DMS153 (cell line): ENCODE measurements at places on chromosomes 3 and 15.

- DNase-seq: no peak
These were observed 498.1 kb upstream of the TPRG1 start for GRCh38 chr3:188673646-188674186.

DNA sequence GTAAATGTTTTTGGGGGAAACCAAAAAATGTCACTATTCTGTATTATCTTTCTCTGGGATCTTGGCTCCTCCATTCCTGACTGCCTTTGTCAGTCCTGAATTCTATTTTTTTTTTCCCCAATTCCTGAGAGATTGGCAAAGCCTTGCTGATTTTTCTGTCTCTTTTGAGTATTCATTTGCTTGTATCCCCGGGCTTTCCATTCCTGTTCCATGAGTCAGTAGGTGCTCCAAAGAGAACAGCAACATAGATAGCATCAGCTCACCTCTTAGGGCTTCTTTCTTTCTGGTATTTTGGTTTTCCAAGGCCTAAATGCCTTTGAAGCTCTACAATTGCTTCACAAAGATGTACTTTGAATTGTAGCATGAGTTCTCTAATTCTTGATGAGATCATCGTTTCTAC lies 271.7 kb upstream of the LRRC3B start:
- no peak for DNase-seq

DNA sequence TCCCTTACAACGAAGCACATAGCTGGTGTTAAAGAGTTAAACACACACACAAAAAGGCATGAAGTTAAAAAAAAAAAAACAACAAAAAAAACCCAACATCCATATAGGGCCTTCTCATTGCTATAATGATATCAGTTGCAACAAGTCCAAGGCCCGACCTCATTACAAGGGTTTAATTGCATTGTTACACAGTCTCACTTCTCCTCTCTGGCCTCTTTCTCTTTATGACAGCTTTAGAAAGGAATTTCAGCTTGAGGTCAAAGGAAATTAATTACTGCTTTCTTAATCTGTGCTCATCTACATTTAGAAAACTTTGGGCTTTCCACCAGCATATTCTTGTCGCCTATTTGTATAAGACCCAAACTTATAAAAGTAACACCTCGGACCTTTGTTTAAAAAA lies 342.1 kb downstream of the NR2F2 start:
- DNase-seq: no peak

DNA sequence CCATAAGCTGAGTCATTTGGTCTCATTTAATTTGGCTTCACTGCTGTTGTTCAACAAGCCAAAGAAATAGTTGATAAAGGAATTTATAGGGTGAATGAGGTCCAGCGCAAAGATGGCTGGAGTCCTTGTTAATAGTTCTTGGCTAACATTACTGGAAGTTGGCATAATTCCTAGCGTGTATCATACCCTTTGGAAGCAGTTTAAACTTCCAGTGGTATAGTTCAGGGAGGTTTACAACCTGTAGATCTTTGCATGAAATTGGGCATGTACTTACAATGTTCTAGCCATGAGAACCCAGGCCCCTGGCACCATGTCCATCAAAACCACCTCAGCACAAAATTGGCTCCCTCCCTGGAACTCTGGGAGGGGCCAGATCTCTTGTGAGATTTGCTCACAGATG lies 380.8 kb downstream of the LRTM1 start:
- DNase-seq: no peak

- DNase-seq: no peak
These were observed 857 bp downstream of the AEN start for GRCh38 chr15:88621789-88622604.

GRCh38 chr15:43702701-43703424 lies 9.2 kb downstream of the CKMT1A start:
- no peak for DNase-seq

DNA sequence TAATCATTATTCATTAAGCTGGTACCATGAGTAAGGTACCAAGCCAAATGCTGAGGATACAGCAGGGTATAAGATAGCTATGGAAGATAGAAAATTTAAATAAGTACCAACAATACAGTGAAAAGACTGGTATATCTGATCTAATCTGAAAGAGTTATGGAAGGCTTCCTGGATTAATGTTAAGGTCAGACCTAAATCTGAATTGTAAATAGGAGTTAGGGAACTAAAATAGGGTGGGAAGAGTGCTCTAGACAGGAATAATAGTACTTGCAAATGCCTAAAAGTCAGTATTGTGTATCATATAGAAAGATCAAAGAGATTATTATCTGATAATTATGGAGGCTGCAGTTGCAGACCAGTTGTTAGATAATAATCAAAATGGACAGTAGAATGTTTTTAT lies 2.6 kb upstream of the ACKR4 start:
- DNase-seq: no peak

GRCh38 chr15:93154666-93155065 lies 65.7 kb upstream of the RGMA start:
- no peak for DNase-seq

DNA sequence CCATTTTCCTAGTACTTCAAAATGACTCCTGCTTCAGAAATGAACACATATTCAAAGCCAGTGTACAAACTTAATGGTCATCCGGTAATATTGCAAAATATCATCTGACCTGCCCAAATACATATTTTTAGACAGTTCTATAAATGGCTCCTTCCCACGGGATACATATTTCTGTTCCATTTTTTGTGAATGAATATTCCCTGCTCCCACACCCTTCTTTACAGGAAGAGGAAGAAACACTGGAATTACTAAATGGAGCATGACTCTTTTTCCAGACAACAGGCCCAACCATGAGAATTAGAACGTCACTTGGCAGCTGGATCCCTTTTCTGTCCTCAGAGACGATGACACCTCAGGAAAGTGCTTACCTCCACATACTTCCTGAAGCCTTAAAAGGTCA lies 38.0 kb upstream of the CBLB start:
- peak; percentile 25 for DNase-seq

GRCh38 chr15:84113919-84114318 lies 121.7 kb upstream of the GOLGA6L4 start:
- no peak for DNase-seq

DNA sequence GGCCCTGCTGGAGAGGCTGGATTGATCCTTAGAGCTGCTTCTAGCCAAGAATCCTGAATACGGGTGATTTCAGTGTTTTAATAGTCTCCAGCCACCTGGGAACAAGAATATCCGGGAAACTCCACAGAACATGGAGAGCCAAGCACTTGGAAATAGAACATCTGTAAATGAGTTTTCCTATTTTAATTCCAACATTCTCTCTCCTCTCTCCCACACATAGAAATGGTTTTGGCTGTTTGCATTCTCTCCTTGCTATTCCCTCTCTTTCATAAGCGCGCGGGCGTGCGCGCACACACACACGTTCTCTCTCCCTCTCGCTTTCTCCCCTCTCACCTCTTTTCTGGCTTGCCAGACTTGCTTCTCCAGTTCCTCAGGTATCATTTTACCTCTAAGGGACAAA lies 50.6 kb downstream of the GADL1 start:
- no peak for DNase-seq

GRCh38 chr15:41934843-41935242 lies 37.5 kb downstream of the EHD4 start:
- no peak for DNase-seq

DNA sequence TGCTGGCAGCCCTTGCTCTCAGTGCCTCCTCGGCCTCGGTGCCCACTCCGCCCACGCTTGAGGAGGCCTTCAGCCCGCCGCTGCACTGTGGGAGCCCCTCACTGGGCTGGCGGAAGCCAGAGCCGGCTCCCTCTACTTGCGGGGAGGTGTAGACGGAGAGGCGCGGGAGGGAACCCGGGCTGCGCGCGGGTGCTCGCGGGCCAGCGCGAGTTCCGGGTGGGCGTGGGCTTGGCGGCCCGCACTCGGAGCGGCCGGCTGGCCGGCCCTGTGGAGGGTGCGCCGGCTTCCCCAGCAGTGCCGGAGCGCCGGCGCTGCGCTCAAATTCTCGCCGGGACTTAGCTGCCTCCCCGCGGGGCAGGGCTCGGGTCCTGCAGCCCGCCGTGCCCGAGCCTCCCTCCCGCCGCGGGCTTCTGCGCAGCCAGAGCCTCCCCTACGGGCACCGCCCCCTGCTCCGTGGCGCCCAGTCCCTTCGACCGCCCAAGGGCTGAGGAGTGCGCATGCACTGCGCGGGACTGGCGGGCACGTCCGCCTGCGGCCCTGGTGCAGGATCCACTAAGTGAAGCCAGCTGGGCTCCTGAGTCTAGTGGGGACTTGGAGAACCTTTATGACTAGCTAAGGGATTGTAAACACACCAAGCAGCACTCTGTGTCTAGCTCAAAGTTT lies 231.5 kb downstream of the EFHB start:
- DNase-seq: no peak

- DNase-seq: no peak
These were observed 53.0 kb upstream of the CADPS start for GRCh38 chr3:62928256-62928655.

DNA sequence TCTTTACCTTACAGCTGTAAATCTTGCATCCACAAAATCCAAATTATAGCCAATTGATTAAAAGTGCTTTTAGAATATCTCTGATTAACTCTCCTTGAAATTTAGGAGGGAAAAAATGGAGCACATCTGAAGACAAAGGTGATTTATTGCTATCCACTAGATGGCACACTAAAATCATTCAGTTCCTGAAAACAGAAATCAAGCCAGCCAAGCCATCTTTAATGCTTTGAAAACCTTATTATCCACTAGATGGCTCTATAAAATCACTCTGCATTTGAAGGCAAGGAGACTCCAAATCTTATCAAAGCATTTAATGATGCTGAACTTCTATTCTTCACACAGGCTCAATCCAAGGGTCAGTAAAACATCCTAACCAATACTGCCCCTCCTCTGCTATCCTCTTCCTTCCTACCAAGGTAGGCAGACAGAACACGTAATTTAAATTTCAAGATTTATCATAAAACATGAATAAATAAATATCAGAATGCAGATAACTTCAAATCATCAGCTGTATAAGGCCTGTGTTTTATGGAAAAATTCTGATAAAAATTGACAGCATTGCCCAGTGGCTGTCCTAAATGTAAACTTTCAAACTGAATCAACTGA lies 48.4 kb downstream of the GOLIM4 start:
- peak; percentile 81 for DNase-seq

- DNase-seq: no peak
These were observed 81.4 kb upstream of the TPM1 start for GRCh38 chr15:62961134-62961533.

DNA sequence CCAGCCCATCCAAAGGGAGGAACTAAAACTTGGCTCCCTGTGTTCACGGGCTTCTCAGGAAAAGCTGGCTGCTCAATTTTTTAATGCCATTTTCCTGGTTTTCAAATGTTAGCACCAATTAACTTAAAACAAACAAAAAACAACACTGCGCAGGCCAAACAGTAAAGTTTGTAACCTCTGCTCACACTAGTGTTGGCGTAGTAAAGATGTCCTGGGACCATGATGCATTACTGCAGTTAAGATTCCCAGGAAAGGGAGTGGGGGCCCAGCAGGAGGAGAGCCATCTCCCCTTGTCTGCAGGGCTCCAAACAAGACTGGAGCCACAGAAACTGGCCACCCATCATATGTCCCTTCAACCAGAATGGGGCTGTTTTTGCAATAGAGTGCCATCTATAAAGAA lies 74.0 kb downstream of the KY start:
- DNase-seq: no peak

GRCh38 chr3:104598848-104599511 lies 767.7 kb upstream of the ALCAM start:
- DNase-seq: peak; percentile 89

DNA sequence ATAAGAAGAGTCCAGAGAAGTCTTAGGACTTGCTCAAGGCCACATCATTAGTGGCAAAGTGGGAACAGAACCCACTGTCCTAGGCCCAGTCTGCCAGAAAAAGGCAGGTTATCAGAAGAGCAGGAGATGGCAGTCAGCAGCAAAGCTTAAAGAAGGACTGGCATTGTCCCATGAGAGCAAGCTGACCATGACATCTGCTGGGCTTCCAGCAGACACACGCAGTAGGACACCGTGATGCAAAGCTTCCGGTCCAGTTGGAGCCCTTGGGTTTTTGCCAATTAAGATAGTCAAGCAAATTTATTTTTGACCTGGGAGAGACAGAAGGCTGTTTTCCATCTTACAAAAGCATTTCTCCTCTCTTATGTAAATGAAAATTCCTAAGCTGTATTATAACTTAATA lies 42.1 kb downstream of the ZBTB38 start:
- no peak for DNase-seq

DNA sequence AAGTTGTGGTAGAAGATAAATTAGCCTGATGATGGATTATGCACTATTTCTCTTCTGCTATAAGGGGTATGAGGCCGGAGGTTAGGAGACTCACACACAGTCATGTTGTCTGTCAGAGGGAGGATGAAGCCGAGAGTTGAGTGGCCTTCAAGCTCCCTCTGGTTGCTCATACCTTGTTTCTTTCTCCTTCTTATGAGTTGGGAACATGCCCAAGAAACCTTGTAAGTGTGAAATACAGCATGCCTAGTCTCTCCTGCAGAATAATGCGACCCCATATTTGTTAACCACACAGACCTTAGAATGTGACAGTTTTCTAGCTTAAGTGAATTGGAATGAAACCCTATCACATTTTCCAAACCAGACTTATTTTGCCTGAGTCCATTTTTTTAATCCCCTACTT lies 366.7 kb downstream of the PTPRG start:
- DNase-seq: no peak

DNA sequence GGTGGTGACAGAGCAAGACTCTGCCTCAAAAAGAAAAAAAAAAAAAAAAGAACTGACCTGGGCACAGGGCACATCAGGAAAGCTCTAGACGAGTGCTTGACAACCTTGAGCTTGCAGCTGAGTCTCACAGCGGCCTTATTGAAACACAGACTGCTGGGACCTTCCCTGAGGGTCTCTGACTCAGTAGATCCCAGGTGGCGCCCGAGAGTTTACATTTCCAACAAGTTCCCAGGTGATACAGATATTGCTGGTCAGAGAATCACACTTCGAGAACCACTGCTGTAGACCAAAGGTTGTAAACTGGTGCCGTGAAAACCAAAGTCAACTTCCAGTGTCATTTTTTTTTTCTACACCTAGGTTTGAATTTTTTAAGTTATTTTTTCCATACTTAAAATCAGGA lies 573.2 kb upstream of the MDFIC2 start:
- no peak for DNase-seq

DNA sequence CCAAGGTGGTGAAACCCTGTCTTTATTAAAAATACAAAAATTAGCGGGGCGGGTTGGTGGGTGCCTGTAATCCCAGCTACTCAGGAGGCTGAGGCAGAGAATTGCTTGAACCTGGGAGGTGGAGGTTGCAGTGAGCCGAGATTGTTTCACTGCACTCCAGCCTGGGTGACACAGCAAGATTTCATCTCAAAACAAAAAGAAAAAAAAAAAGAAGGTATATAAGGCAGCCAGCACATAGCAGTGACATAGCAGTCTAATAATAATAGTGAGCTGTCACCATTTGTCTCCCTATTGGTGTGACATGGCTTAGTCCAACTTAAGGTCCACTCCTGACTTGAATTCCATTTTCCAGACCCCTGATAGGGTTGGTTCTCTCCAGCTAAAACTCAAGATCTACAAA lies 8.8 kb upstream of the LACTB start:
- no peak for DNase-seq

DNA sequence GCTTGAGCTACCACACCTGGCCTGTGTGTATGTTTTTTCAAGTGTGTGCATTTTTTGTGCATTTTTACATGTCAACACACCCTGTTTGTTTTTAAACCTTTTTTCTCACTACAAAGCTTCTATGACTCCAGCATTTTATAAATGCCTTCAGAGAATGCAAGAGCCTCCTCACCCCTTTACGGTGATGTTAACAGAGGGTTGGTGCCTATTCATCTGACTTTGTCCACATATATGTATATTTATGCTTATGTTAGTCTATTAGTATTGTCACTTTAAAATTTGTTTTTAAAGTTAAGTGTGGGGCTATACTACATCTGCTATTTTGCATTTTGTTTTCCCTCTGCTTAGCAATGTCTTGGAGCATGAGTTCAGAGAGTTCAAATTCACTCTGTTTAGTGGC lies 45.8 kb downstream of the EEFSEC start:
- no peak for DNase-seq
